ENCODE measurements at places on chromosomes 5 and 9.

- DNase-seq, result no peak
These were observed 63.7 kb downstream of the LMX1B start for GRCh38 chr9:126677188-126678084.

DNA sequence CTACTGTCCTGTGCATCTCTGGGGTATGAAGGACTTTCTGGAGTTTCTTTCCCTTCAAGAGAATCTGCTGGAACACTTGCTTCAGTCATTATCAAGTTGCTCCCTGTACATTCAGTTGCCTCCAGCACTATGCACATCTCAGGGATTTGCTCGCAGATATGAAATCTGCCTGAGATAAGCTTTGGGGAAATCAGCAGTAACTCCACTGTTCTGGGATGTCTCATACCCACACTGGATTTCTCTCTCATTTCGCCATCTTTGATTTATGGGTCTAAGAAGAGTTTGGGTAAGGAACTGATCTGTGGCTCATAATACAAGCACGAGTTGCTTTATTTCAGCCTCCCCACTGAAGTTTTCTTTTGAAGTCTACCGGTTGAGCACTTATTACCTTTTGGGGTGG, 585.6 kb downstream of the PSAT1 start:
- no peak for DNase-seq

DNA sequence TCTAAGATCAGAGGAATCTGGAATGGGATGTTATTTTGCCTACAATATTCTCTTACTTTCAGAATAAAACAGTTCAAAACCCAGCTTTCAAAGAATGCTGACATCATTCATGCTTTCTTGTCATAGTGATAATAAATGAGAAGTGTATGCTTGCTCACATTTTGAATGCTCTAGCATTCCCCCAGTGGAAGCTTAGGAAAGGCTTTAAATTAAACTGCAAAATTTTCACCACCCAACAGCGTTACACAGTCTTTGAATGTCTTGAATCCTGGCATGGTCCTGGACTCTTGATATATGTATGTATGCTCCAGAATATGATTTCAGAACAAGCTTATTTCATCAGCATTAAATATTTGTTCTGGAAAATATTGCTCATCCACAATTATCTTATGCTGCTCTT, 964.3 kb upstream of the NUDT12 start:
- no peak for DNase-seq

DNA sequence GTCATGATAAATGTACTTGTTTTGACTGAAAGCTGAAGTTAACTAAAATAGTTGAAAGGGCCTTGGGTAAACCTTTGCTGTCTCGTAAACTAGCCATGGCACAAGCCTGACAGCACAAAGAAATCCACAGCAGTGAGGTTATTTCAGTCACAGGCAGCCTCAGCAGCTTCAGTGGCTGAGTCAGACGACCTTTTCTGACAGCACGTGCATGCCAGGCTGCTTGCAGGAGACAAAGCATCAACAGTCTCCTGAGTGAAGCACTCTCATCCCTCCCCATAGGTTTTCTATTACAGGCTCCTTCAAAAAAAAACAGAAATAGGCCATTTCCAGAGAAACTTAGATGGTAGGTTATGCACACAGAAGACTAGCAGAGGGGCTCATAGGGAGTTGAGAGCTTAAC, 34.6 kb downstream of the OXCT1 start:
- DNase-seq, result peak; percentile 70

GRCh38 chr9:74035786-74036185, 461.3 kb upstream of the RORB start:
- DNase-seq, result no peak

- no peak for DNase-seq
These were observed 99.5 kb downstream of the FBXW11 start for GRCh38 chr5:171906703-171907590.

GRCh38 chr5:155728857-155729683, 597.9 kb upstream of the SGCD start:
- DNase-seq, result no peak

DNA sequence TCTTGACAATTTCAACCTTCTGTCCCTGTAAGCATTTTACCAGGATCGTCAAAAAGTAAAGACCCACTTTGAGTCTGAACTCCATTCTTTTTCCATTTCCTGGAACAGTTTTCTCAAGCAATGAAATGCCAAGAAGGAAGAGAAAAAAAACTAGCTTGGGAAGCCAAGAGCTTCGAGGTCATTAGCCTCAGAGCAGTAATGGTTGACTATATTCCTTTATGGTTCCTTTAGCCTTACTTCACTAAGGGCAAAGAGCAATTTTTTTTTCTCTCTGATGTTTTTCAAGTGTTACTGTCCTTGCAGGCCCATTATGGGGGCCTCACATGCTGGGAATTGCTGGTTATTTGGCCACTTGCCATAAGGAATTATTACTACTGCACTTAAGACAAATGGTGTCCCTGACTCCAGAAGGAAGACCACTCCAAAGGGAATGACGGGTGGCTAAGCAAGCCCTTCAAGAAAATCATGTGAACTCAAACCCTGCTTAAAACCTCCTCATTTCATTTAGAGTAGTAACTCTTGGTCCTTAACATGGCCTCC, 37.1 kb downstream of the BNC2 start:
- no peak for DNase-seq

- no peak for DNase-seq
These were observed 66.9 kb upstream of the EPB41L4A start for GRCh38 chr5:112485934-112486355.

DNA sequence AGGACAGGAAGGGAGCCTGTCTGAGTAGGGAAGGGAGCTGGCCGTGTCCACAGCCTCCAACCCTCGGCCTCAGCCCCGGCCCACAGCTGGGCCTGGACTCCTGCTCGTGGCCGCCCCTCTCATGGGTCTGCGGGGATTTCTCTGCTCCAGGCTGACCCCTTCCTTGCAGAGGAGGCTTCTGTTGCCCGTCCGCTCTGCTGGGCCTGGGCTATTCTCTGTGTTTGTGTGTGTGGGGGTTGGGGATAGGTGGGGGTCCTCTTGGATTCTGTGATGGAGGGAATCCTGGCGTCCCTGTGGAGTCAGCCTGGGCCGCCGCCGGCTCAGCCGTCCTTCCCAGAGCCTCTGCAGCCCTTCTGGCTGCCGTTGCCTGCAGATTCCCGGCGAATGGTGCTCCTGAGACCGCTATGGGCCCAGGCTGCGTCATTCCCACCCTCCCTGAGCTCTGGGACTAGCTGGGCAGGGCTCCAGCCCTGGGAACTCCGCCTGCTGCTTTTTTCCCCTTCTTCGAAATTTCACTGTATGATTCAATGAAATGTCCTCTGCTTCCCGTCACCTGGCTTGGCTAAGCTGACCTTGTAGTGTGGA, 64.2 kb downstream of the FGF18 start:
- DNase-seq, result peak; percentile 76

DNA sequence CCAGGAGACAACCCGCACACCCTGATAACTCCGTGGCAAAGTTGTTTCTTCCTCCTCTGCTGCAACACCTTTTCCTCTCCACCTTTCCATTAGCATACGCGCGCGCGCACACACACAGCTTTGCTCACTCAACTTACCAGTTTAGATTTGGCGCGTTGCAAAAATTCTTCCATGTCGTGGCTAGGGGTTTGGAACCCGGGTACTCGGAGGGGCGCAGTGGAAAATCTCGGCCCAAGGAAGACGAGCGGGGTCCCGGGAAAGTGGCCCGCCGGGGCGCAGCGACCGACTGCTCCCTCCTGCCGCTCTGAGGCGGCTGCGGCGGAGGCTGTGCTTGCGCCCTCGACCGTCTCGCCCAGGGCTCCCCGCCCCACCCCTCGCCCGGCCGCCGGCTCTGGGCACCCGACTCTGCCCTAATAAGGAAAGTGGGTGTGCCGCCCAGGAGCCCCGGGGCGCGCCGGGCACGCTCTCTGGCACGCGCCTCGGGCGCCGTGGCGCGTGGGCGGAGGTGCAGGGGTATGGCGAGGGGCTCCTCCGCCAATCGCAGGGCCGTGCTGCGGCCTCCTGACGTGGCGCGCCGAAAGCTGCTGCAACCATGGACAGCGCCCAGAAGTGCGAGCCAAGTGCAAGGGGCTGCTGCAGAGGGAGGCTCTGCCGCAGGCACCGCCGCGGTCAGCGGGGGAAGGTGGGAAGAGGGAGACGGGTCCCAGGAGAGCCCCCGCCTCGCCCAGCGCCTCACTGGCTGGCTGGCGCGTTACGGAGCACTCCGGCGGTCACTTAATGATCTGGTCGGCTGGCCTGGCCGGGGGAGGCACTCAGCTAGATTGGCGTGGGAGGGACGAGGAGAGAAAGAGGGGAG, at the start of gene PRUNE2:
Gene PRUNE2 (minus strand): TSS at position 324 of the 856 bp plus-strand sequence. CDS start 151 bp downstream, at position 173.
- DNase-seq, result peak; percentile 78

DNA sequence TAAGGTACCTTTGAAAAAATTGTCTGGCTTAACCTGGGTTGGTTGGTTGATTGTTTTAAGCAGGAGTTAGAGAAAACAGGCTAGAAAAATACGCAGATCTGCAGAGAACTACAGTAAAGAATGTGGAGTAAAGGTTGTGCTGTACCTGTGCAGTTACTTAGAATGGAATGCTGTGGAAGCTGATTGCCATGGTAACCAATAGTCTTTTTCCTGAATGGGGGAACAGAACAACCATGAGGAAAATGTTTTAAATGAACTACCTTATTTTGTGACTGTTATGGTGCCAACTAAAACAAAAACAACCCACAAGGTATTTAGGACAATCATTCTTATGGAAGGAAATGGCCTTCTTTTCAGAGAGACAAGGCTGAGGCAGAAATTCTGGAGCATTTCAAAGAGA, 4.8 kb upstream of the HOMER1 start:
- DNase-seq, result no peak

DNA sequence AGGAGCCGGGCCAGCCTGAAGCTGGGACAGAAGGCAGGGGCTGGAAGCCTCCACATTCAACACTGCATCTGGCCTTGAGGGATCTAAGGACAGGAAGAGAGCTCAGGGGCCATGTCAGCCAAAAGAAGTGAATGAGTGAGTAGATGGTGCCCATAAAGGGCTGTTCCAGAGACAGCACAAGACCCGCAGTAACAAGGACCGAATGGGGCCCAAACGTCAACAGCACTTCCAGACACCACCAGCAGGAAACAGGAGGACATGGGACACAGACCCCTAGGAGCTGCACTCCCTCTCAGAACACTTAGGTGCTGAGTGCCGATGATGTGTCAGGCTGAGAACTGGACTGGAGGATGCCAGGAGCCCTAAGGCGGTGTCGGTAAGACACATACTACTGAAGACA, 114.8 kb upstream of the FAM120A start:
- DNase-seq, result no peak

- DNase-seq, result no peak
These were observed at the start of gene MROH2B for GRCh38 chr5:41071242-41071641. Gene MROH2B, minus strand, starts transcription at chr5:41071342. Its CDS starts 490 bp downstream, at chr5:41070852.

GRCh38 chr5:172901012-172901780, 58.0 kb upstream of the RPL26L1 start:
- peak; percentile 65 for DNase-seq

DNA sequence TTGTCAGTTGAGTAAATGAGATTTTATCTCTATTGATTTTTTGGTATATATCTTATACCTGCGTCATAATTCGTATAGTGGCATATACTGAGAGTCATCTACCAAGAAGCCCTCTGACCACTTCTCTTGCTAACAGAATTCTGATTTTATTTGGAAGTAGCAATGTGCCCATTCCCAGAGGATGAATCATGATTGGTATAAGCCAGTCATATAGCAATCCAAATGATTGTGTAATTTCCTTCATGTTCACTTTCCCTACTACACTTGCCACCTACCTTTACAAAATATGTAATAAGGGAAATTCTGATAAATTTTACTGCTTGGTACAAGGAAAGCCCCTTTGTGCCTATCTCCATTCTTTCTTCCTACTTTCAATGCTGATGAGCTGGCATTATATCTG, 16.1 kb upstream of the ZNF462 start:
- DNase-seq, result no peak

- DNase-seq, result no peak
These were observed 6.8 kb downstream of the RALGDS start for GRCh38 chr9:133113949-133114885.

GRCh38 chr5:157547941-157548512, 27.5 kb downstream of the ADAM19 start:
- no peak for DNase-seq

DNA sequence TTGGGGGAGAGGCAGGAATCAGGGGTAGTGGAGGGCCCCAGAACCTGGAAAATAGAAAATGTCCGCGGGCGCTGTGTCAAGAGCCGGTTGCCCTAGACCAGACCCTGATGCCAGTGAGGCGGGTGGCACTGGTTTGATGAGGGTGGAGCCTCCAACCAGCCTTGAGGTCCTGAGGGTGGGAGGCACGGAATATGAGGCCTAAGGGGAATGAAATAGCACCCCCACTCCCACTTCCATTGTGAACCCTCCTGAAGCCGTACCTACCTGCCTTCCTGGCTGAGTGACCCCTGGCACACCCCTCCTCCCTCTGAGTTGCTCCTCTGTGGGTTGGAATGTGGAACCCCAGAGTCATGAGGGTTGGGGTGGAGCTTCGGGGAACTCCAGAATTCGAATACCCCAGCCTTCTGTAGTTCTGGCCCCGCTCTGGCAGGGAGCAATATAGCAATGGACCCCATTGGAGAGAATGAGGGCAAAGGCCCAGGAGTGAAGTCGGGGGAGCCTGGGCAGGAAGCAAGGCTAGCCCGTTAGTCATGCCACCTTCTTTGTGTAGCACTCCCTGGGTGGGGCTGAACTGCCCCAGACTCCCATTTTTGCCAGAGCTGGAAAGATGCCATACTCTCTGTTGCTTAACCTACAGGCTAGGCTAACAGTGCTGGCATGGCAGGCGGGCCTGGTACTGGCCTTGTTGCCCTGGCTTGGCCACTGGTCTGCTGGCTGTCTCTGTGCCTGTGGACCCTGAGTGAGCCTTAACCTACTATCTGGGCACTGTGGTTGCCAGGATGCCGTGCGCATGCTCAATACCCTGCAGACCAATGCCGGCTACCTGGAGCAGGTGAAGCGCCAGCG, 1.0 kb downstream of the FPGS start:
- peak; percentile 33 for DNase-seq

DNA sequence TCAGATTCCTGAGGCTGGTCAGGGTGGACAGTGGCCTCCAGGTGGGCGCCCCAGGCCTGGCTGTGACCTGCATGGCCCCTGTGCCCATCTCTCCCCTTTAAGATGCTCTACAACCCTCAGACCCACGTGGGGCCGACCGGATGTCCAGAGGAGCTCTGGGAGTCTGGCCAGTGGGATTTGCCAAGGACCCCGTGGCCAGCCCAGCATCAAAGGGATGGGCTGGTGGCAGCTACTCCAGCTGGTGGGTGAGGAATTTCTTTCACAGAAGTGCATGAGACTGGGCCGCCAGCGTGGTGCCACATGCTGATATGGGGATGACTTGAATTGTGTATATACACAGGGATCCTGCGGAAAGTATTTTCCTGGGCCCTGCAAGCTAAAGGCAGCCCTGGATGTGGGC, 94.7 kb upstream of the SARDH start:
- DNase-seq, result no peak

GRCh38 chr5:961002-961710, 47.4 kb upstream of the NKD2 start:
- DNase-seq, result no peak

GRCh38 chr5:178240341-178240741, 7.7 kb upstream of the PHYKPL start:
- no peak for DNase-seq

- DNase-seq, result no peak
These were observed 146.5 kb downstream of the SYK start for GRCh38 chr9:90948156-90948555.
